ENCODE measurements at places on chromosomes 2 and 18.

- DNase-seq, result no peak
Measured at GRCh38 chr2:206974551-206974950, 35.2 kb downstream of the CPO start.

DNA sequence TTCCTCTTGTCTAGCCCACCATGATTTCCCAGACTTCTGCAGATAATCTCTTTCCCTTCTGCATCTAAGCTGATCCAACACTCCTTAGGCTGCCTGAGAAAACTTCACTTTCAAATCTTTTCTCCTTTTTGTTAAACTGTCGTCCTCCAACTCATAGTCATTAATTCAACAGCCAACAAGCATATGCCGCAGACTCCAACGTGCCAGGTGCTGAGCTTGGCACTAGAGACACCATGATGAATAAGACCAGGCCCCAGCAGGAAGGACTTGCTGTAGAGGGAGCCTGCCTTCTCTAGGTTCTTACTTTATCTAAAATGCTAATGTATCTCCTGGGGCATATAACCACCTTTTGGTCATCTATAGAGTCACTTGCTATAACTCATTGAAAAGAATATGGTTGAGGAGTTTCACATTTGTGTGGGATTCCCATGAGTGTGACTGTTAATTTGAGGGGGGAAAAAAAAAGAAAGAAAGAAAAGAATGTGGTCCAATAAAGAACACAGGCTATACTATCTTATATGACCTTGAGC lies 51.0 kb downstream of the ANKRD44 start:
- DNase-seq, result no peak

DNA sequence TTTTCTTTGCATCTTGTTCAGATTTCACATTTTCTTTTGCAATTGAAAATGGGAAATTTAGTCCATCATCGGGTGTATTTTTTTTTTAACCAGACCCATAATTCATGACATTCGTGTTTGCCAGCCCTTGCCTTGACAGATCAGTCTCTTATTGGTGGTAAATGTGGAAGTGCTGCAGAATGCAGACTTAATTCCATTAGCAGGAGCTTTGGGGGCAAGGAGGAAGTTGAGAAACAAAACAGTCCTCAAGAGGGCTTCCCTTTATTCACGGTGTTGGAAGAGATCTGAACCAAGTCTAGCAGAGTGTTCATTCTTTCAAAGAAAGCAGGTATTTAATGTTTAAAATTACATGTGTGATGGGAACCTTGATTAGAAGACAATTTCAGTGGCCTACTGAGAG lies 16.6 kb upstream of the RPE start:
- no peak for DNase-seq

- peak; percentile 51 for DNase-seq
Measured at GRCh38 chr2:53422979-53423378, 344.6 kb upstream of the CHAC2 start.

DNA sequence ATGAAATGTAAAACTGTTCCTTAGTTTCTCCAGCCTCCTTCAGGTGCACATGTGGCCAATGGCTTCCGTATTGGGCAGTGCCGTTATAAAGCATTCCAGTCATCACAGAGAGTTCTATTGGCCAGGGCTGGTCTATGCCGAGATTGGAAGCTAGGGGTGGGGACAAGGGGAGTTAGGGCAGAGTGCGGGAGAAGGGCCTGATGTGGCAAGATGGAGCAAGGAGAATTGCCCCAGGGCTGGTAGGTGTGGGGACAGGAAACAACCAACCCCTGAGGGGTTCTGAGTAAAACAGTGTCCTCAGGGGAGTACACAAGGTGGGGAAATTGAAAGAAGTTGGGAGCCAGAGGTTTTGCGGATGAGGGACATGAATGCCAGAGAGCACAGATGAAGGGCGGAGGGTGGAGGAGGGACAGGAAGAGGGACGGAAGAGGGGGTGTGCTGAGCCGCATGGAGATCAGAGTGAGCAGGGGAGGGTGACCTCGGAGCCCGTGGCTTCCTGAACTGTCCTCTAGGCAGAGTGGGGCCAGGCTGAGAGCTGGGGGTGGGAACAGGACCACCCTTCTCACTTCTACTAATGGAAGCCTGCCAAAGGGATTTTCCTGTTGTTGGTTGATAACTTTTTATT lies 9.1 kb upstream of the ATP6V1C2 start:
- no peak for DNase-seq

- no peak for DNase-seq
Measured at GRCh38 chr2:47654790-47655562, 128.0 kb upstream of the MSH6 start.

- no peak for DNase-seq
Measured at GRCh38 chr2:2834105-2834504, 503.0 kb upstream of the MYT1L start.

GRCh38 chr2:223626716-223627115 lies 24.6 kb upstream of the SCG2 start:
- no peak for DNase-seq

DNA sequence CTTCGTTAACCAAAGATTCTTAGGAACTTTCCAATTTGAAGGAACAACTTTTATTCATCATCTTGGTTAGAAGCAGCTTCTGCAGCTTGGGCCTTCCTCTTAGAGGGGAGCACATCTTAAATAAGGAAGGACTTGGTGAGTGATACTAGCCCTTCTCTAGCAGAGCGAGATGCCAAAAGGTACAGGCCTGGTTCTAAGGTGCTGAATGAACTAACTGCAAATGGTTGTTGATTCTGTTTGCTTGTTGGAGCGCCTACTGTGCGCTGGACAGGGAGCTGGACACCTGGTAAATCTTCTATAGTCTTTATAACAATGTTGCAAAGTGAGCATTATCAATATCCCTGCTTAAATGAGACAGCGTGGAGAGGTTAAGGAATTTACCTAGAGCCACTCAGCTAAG lies 127.1 kb downstream of the MYCN start:
- DNase-seq, result no peak
